ENCODE measurements at places on chromosomes 1 and 21. TPM values are rescaled to one million over a fixed set of nuclear protein-coding genes. Genes with fewer than 3 reads are reported as not detected.

- no peak for DNase-seq
Measured at GRCh38 chr1:179178183-179178582, 51.3 kb downstream of the ABL2 start.

- DNase-seq, result no peak
Measured at GRCh38 chr1:162138112-162138511, 68.6 kb downstream of the NOS1AP start.

- peak; percentile 14 for DNase-seq
Measured at GRCh38 chr21:39386194-39386593, 37.3 kb upstream of the HMGN1 start.

DNA sequence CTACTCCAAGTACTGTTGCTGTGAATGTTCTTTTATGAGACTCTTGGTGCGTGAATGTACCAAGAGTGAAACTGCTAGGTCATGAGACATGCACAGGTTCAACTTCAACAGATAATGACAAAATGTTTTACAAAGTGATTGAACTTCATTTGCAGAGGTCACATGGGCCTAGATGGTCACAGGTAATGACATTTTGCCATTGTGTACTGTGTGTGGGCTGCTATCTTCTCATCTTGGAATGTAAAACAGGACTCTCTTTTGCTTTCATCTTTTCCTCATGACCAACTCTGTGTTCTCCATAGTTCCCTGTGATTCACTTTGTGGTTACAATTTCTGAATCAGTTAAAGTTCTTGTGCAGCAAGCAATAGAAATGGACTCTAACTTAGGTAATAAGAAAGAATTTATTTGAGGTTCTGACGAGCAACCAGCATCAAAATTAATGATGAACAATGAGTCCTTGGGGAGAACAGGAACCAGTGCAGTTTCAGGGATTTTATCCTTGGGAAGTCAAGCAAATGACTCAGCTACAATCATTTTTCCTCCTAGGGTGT lies 16.2 kb upstream of the TSNAX start:
- DNase-seq, result no peak

- no peak for DNase-seq
Measured at GRCh38 chr1:208187499-208188041, 56.6 kb downstream of the PLXNA2 start.

DNA sequence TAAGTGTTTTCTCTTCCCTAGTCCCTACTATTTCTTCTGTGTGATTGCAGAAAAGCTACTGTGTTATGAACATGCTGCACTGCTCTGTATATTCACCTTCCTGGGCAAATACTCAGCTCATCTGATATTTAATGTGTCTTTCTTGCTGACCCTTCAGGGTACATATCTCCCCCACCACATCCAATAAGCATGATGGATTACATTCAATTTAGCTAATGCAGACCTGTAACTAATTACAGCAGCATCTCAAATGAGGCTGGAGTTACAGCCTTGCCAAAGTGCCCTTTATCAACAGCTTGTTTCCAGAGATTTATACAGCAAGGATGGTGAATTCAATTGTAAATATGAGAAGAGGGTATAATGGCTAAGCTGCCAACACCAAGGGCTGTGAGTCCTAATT lies 144.0 kb downstream of the KCNH1 start:
- no peak for DNase-seq

GRCh38 chr1:27388337-27389005 lies 4.0 kb upstream of the GPR3 start:
- peak; percentile 80 for DNase-seq

GRCh38 chr21:45972716-45973474 lies 8.7 kb upstream of the COL6A1 start:
- no peak for DNase-seq

DNA sequence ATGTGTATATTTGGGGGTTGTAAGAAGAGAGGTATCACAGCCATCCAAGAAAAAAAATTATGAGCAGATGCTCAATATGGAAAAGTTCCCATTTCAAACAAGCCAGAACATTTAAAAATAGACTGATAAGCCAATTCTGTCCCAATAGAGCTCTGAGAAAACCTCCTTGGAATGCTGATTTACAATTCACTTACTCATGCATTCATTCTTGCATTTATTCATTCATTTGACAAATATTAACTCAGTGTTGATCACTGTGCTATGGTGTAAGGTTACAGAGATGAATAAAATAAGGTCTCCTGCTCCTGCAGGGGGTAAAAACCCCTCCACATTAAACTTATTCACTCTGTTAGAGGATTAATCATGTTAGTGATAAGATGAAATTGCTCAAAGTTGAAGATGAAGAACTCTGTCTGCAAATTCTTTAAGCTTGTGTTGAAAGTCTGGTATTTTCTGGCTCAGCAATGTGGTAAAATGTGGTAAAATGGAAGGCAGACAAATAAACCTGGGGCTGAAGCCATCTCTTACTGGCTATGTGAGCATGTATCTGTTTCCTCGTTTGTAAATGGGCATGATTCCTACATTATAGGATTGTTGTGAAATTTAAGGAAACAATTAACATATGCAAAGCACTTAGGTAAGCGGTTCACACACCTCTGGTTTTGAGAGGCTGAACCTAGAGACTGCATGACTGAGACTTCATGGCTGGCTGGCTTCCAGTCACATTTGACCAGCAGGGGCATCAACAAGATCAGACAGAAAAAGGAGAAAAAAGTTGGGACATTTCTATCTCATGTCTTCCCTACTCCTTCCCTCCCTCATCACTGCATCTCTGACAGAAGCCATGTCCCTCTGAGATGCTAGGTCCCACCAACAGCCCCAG lies 45.0 kb upstream of the DAB1 start:
- DNase-seq, result no peak

DNA sequence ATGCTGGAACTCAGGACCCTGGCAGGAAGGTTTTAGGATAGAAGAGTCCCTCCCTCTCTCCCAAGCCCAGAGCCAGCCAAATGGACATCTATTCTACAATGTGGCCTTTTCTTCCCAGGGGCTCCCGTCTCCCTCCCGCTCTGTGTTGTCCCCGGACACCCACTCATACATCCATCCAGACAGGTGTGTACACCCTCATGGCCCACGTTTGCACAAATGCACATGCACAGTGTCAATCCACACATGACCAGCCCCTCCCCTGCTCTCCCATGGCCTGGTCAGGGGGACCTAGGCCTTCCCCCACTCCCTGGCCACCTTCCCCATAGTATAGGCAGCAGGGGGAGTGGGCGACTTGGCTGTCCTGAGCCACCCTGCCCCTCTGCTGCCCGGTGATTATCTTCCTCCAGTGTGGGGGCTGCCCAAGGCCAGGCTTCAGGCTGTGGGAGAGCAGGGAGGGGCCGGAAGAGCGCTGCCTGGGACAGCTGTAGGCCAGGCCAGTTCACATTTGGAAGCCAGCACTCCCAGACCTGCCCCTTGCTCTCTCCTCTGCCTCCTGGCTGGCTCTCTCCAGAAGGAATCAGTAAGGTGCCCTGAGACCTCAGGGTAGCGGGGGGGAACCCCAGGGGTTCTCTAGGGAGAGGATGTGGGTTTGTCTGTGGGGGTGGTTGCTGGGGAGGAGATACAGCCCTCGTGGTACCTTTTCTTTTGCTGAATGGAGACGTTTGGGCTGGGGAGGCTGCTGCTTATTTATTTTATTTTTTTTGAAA lies 4.1 kb upstream of the PTPN7 start:
- DNase-seq, result no peak

DNA sequence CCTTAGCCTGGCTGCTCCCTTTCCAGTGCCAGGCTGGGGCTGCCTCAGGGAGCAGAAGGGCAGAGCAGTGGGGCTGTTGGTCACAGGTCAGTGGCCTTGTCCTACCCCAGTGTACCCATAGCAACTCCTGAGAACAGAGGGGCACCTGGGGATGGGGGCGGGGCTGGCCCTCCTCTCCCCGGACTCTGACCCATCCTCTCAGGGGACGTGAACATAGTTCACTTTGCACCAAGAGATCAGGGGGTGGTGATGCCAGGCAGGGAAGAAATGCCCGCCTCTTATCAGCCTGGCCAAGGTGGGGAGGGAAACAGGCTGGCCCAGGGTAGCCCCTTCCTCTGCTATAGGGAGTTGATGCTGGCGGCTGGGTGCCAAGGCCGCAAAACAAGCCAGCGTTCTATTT lies 4.9 kb downstream of the ETNK2 start:
- no peak for DNase-seq

C1orf87 gene
- total RNA-seq, result not detected

NPHS2 gene
- not detected for total RNA-seq

KPRP gene
- not detected for total RNA-seq

SAMSN1 gene
- 1.5 TPM for total RNA-seq

SLAMF9 gene
- not detected for total RNA-seq

ELAPOR1 gene
- 0.45 TPM for total RNA-seq

SLC66A1 gene
- 10.0 TPM for total RNA-seq
